ENCODE measurements at places on chromosomes 4 and X. TPM values are rescaled to one million over a fixed set of nuclear protein-coding genes. Genes with fewer than 3 reads are reported as not detected.

Gene RBMX
- total RNA-seq = 204 TPM

Gene EGFL6
- not detected for total RNA-seq

Gene HELT
- total RNA-seq = not detected

Gene ZNF182
- total RNA-seq = 15.5 TPM

Gene CLNK
- not detected for total RNA-seq

Gene JAKMIP1
- 4.1 TPM for total RNA-seq

Gene HELQ
- total RNA-seq = 31.8 TPM

Gene MAGEB3
- total RNA-seq = not detected

Gene DMRTC1B
- 1.7 TPM for total RNA-seq

Gene IL21
- not detected for total RNA-seq

Gene ENPEP
- total RNA-seq = 0.74 TPM

Gene VCX
- not detected for total RNA-seq

Gene MAGEA3
- total RNA-seq = not detected

Gene GIMD1
- not detected for total RNA-seq

Gene MAGEE2
- not detected for total RNA-seq

Gene SFRP2
- not detected for total RNA-seq

Gene FAAH2
- total RNA-seq = 8.1 TPM
